ENCODE measurements at places on chromosomes 4 and X.

DNA sequence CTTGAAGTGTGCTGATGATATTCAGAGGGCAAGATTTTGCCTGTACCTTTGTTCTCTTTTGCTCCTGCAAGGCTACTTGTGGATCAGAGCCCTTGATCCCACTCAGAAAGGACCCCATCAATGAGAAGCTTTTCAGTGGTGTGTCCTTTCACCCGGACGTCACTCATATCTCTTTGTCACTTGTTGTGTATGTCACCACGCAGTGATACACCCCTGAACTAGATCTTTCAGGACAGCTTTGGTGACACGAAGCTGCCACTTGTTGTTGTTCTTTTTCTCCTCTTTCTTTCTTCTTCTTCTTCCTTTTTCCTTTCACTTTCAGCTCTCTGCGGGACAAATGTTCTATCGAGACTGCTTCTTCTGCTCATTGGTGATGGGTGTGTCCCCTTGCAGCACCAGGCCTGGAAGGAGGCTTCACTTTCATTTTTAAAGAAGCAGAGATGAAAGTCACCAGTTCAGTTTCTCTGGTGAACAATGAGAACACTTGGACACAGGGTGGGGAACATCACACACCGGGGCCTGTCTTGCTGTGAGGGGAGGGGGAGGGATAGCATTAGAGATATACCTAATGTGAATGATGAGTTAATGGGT, 83.6 kb downstream of the NBDY start:
- DNase-seq: no peak

DNA sequence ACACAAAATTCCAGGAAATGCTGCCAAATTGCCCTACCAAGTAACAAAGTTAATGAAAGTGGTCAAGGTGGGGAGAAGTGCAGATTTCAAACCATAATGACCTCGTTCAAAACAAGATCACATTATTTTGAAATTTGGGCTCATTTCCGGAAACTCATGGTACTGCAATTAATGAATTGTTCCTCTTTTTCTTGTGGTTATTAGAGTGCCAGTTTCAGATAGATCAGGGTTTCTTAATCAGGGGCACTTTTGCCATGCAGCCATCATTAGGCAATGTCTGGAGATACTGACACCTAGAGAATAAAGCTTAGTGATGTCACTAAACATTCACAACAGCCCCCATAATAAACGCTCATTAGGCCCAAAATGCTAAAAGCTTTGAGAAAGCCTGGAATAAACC, 381.5 kb upstream of the GALNT7 start:
- DNase-seq: no peak

- no peak for DNase-seq
Observed at GRCh38 chr4:154529728-154530519, 20.3 kb downstream of the PLRG1 start.

DNA sequence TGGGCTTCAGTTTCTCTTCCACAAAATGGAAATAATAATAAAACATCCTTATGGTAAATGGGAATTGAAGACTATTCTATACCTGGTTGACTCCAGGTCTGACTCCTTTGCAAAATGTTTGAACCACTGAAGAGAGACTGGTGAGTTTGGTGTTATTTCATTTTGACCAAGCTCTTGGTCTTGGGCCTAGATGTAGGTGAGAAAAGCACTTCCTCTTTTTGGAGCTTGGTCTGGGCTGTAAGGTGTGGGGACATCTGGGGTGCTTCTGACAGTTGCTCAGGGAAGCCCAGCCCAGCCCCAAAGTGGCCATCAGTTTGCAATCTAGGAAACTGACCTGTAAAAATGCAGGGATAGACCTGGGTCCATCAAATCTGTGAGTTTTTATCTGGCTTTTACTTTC, 26.8 kb upstream of the SOD3 start:
- no peak for DNase-seq

- DNase-seq: no peak
Observed at GRCh38 chrX:118129681-118130080, 13.1 kb upstream of the KLHL13 start.

GRCh38 chr4:7183780-7184460, 8.4 kb upstream of the SORCS2 start:
- no peak for DNase-seq

- DNase-seq: no peak
Observed at GRCh38 chr4:163622379-163623035, 128.0 kb downstream of the TMA16 start.
